ENCODE measurements at places on chromosomes 1 and 21.

DNA sequence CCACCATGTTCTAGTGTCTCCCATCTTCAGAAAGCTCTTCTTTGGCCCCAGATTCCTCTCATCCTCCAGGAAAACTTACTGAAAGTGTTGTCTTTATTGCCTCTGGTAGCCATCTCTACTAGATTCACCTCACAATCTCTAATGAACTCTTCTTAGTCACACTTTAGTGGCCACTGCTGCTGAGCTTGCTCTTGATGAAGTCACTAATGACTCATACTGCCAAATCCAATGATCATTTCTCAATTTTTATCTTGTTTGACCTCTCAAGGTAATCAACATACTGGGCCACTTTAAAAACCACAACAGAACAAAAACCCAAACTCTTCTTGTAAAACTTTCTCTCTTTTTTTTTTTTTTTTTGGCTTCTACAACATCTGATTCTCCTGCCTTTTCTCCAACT lies 196.4 kb downstream of the LHX8 start:
- no peak for DNase-seq

- DNase-seq, result no peak
Measured at GRCh38 chr1:114455102-114455785, 55.8 kb downstream of the TRIM33 start.

GRCh38 chr1:151801310-151801820 lies 3.9 kb downstream of the LINGO4 start:
- peak; percentile 37 for DNase-seq

GRCh38 chr1:160410406-160411005 lies 10.1 kb downstream of the VANGL2 start:
- no peak for DNase-seq

GRCh38 chr1:248686815-248687214 lies 15.8 kb downstream of the OR14I1 start:
- DNase-seq, result no peak

DNA sequence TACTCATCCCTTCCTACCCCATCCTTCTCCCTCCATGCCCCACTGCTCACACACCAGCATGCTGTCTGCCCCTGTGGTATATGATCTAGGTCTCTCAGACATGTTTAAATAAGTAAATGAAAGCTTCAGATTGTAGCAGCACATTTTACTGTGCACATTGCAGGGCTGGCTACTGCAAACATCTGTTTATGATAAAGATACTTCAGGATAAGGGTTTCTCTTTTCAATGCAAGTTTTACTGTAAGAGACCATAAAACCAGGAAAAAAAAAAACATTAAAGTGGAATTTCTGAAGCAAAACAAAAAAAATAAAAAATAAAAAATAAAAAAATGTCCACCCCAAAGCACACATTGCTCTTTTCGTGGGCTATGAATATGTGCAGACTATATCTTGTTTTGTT lies 184.4 kb downstream of the USH2A start:
- DNase-seq, result no peak

- DNase-seq, result peak; percentile 59
Measured at GRCh38 chr1:28792644-28793121, 19.3 kb upstream of the OPRD1 start.

DNA sequence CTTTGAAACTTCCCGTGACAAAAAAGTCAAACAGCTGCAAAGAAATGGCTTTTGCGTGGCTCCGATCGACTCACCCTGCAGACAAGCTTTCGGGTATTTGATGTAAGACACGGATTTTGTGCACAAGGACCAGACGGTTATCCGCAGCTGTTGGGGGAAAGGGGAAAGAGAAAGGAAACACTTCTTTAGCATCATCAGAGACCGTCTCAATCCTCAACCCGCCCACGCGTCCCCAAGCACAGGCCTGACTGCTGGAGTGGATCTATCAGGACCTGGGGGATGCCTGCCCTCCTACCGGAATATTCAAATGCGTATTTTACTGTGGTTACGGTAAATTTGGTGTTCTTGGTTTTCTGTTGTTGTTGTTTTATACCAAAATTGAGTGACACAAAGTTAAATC lies 11.2 kb downstream of the WRAP73 start:
- DNase-seq, result no peak

DNA sequence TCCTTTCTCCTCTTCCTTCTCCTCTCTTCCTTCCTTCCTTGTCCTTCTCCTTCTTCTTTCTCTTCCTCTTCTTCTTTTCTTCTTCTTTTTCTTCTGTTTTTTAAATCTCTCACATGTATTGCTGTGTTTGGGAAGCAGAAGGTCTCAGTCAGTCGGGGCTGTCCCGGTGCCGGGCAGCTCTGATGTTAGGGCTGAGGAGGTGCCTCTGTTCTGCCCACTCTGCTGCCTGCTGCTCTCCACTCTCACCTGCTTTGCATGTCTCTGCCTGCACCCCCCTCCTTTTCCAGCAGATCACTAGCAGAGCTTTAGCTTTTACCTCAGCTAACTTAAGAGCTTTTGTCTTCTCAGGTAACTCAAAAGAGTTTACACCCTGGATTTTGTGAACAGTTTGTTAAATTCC lies 276.6 kb downstream of the CHRM3 start:
- DNase-seq, result no peak

All from endodermal cell (in vitro differentiated cells).